ENCODE measurements at places on chromosomes 3 and 15. TPM values are rescaled to one million over a fixed set of nuclear protein-coding genes. Genes with fewer than 3 reads are reported as not detected.

- DNase-seq, result no peak
These were observed 18.4 kb downstream of the CTXND1 start for GRCh38 chr15:80233581-80233980.

DNA sequence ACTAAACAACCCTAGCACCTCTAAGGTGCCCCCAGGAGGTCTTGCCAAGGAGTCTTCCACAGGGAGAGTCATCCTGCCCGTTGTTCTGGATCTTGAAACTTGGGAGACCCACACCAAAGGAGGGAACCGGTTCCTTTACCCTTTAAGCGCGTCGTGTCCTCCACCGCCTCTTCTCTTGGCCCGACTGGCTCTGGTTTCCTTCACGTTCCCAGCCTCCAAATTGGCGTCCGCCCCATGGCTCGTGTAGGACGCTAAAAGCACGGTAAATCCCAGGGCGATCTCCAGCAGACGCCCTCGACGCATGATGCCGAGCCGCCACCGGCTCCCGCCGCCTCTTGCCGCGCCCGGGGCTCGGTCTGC is 1.1 kb downstream of the FBN1 start:
- no peak for DNase-seq

DNA sequence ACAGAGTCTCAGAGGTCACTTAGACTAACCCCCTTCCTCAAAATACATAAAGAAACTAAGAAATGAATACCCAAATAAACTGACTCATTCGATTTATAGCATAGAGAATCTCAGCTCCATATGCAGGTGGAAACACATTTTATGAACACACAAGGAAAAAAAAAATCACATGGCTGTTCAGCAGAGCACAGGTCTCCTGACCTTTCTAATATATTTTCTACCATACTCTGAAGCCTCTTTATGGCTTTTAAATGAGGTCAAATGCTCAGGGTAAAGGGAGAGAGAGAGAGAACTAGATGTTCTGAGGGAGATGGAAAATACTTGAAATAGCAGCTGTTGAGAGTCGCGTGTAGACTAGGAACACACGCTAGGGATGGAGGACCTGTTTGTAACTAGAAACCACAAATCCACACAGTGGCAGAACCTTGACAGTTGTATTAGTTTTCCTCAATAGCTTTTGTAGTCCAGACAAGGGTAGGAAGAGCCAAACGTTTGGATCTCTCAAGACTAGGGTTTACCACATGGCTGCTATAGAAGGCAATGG is 165.3 kb downstream of the FMN1 start:
- DNase-seq, result no peak

DNA sequence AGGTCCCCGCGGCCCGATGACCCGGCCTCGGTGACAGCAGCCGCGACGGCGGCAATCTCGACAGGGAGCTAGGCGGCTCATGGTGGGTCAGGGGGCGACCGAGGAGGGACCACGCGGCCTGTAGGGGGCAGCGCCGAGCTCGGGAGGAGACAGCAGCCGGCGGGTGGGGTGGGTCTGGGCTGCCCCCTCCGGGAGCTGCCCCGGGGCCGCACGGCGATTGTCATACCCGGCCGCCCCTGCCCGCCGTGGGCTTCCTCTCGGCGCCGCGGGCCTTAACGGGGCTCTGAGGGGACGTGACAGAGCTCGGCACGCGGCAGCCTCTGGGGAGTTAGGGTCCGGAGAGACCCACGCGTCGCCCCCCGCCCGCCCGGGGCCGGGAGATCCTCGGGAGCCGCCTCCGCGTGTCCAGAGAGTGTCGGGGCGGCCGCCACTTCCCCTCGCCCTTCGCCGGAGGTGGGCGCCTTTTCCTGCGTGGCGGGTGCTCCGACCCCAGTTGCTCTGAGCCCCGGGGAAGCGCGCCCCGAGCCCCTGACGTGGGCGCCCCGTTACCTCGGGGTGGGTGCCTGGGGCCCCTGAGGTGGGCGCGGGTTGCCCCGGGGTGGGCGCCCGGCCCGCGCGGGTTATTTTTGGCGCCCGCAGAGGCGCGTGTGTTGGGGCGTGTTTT is 539 bp upstream of the PLCL2 start:
- peak; percentile 83 for DNase-seq

- DNase-seq, result peak; percentile 66
These were observed 460 bp upstream of the ZMAT3 start for GRCh38 chr3:179072100-179072438.

- no peak for DNase-seq
These were observed 12.4 kb upstream of the ZMAT3 start for GRCh38 chr3:179083977-179084376.

GRCh38 chr15:74580538-74581350 is 34.9 kb upstream of the CLK3 start:
- no peak for DNase-seq

The SPINK8 gene
- not detected for total RNA-seq

The ACSBG1 gene
- total RNA-seq, result 0.52 TPM

The IL17RE gene
- 0.53 TPM for total RNA-seq

The FBN1 gene
- total RNA-seq, result 0.68 TPM

All from OCI-LY7 (cell line).